CD4-positive, alpha-beta T cell treated with Interleukin-10 for 1 hour (primary cell): ENCODE measurements at places on chromosomes 2 and 18.

- DNase-seq, result no peak
Measured at GRCh38 chr18:43932140-43932539, 654.9 kb upstream of the SYT4 start.

- no peak for DNase-seq
Measured at GRCh38 chr2:226679389-226680065, 120.1 kb downstream of the IRS1 start.

DNA sequence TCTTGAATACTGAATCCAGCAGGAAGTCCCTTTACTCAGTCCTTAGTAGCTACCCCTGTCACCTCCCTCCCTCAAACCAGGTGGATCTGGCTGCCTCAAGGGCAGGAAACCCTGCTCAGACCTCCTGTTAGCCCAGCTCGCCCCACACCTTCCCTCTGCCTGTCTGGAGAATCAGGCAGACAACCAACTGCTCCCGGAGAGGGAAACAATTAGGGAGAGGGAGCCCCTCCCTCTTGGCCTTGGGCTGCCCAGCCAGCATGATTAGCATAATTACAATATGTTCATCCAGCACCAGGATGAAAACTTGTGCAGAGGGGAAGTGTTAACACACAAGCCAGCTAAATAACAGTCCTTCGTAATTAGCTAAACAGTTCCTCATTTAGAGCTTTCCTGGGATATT is 185.5 kb downstream of the C1D start:
- DNase-seq, result no peak

- no peak for DNase-seq
Measured at GRCh38 chr2:72115110-72116080, 32.3 kb downstream of the CYP26B1 start.

GRCh38 chr18:38077229-38077628 is 511.6 kb upstream of the CELF4 start:
- no peak for DNase-seq

- DNase-seq, result no peak
Measured at GRCh38 chr18:23703987-23704384, 14.7 kb downstream of the LAMA3 start.

GRCh38 chr18:51250006-51250405 is 52.5 kb upstream of the MEX3C start:
- no peak for DNase-seq

- no peak for DNase-seq
Measured at GRCh38 chr18:51321696-51322095, 124.2 kb upstream of the MEX3C start.

- no peak for DNase-seq
Measured at GRCh38 chr2:19861813-19862212, 40.0 kb downstream of the TTC32 start.

GRCh38 chr18:46393230-46393629 is 263.8 kb downstream of the LOXHD1 start:
- DNase-seq, result no peak
